ENCODE measurements at places on chromosomes 7 and 10.

DNA sequence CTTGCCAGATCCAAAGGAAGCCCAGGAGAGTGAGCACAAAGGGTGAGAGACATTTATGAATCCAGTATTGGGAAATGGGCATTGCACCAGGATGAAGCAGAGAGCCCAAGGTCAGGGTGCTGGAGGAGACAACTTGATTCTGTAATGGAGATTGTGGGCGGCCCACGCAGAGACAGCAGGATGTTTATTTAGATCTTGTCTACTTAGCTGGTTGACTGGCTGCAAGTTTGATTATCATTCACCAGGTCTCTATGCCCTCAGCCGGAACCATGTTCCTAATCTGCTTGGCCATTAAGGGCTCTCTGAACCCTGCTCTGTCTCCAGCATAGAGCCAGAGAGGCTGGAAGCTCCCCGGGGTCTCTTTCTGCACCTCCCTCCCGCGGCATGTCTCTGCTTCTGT lies 188.7 kb downstream of the PLXNA4 start:
- no peak for DNase-seq

DNA sequence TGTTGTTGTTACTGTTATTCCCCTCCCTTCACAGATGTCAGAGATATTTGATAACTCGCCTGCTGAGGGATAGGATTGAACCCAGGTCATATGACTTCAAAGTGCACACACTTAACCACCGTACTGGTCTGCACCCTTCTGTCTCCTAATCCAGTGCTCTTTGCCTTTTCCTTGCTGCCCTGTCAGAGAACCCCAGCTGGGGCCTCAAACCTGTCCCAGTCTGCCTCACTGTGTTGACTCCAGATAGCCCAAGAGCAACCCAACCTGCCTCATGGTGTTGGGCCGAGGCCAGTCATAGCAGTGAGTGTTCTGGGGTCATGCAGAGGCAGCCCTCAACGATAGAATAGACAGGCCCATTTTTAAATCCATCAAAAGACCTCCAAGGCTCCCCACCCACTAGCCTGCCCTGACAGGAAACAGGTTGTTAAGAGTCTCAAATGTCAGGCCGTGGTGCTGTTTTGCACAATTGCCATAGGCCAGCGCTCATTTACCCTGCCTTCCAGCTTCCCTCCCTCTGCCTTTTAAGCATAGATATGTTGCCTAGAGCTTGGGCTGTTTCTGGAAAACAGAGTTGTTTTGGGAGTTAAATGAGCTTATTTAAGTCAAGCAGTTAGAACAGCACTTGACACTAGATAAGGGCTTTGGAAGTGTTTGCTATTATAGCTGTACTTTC lies 37.0 kb upstream of the PDCD4 start:
- no peak for DNase-seq

GRCh38 chr7:50657341-50657873 lies 92.2 kb upstream of the DDC start:
- no peak for DNase-seq

- DNase-seq = no peak
Observed at GRCh38 chr7:15925608-15926007, 239.1 kb upstream of the MEOX2 start.

DNA sequence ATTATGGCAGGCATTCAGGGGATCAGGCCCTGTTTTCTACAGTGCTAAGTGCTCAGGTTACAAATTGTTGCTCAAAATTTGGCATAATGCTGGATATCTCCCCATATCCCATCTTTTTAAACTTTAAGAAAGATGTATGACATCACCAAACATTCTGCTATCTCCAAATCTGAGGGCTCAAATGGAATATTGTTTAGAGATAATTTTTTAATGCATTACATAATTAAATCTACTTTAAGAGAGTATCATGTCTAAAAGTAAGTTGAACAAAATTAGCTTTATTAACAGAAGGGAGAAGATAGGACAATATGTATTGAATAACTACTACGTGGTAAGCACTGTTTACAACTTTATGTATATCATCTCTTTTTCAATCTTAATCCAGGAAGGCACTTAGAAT lies 13.9 kb downstream of the NT5C3A start:
- no peak for DNase-seq
